ENCODE measurements at places on chromosomes 5 and 9. TPM values are rescaled to one million over a fixed set of nuclear protein-coding genes. Genes with fewer than 3 reads are reported as not detected.

Gene ZNF462
- total RNA-seq: 18.6 TPM

DNA sequence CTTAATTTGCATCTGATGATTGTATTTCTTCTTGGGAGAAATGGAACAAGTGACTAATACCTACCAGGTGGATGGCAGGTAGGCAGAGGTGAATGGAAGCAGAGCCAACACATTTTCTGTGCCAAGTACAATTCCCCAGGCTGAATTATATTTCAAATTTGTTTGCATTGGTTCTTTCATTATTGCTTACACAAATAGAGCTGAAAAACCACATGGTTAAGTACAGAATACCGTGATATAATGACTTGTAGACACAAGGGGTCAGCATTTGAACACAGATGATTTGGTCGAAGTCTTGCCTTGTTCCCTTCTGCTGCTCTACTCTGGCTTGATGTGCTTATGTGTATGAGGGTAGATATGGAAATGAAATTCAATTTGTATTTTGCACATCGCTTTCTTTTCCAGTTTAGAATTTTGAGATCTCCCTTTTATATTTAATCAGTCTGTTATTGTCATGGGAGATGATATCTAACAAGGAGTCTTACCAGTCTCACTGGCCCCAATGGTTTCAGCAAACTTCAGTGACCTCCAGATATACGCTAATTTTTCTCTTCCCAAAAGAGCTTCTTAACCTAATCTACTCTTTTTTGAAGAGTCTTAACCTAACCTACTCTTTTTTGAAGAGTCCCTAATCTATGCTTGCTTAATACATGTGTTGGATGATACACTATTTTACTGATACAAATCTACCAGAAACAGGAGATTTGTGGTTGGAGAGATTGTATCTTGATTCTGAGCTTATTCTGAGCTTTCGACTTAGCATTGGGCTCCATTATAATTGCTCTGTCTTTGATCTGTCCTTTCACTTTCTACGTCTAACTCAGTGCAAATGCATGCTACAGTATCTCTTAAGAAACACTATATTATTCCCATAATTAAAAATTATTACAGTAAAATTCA, 88.1 kb downstream of the PCSK1 start:
- H3K4me1 ChIP-seq: no peaks in the 10 kb centered on the region
- peak; percentile 46 for DNase-seq
- no peak overlapping the region for H3K27ac ChIP-seq
- H3K27me3 ChIP-seq: no peaks in the 10 kb centered on the region

- H3K27ac ChIP-seq: no peak overlapping the region
- H3K36me3 ChIP-seq: no peaks in the 10 kb centered on the region
- H3K4me3 ChIP-seq: no peak overlapping the region
- DNase-seq: no peak
- no peaks in the 10 kb centered on the region for H3K27me3 ChIP-seq
These were observed 141.7 kb downstream of the ARSB start for GRCh38 chr5:78843436-78843835.

DNA sequence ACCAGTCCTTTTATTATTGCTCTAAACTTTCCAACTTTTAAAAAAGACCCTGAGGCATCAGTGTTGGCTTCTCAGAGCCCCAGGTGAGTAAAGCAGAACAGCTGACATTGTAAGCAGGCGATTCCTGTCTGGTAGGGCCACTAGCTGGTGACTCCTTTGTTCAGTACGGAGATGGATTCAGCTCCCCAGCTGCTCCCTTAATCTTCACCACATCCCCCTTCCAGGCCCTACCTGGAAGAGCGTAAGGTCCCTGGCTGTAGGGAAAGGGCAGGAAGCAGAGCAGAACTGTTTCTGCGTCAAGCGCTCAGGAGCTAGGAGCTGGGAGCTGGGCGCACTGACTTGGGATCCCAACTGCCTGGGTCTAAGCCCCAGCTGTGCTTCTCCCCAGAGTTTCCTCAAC, 203.7 kb upstream of the TAS2R1 start:
- H3K27me3 ChIP-seq: no peaks in the 10 kb centered on the region
- no peak overlapping the region for H3K4me3 ChIP-seq
- no peak overlapping the region for H3K27ac ChIP-seq
- H3K4me1 ChIP-seq: no peaks in the 10 kb centered on the region
- DNase-seq: no peak

Measured in tibial nerve (tissue), 4 donors.